ENCODE measurements at places on chromosomes 7 and 10.

DNA sequence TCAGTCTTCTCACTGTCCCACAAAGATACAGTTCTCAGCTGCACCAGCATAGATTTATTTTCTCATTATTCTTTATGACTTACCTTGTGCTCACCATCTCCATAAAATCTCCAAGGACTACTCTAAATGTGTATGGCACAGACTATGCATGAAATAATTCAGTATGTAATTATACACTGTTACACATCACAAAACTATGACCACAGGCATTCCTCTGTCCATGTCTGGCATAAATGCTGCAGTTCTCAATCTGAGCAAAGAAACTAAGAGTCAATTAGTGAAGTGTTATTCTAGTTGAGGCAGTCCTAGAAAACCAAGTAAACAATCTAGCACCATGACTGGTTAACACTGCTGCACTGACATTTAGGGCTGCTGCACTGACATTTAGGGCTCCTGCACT, 2.7 kb downstream of the CYCS start:
- ATAC-seq: peak; percentile 1

DNA sequence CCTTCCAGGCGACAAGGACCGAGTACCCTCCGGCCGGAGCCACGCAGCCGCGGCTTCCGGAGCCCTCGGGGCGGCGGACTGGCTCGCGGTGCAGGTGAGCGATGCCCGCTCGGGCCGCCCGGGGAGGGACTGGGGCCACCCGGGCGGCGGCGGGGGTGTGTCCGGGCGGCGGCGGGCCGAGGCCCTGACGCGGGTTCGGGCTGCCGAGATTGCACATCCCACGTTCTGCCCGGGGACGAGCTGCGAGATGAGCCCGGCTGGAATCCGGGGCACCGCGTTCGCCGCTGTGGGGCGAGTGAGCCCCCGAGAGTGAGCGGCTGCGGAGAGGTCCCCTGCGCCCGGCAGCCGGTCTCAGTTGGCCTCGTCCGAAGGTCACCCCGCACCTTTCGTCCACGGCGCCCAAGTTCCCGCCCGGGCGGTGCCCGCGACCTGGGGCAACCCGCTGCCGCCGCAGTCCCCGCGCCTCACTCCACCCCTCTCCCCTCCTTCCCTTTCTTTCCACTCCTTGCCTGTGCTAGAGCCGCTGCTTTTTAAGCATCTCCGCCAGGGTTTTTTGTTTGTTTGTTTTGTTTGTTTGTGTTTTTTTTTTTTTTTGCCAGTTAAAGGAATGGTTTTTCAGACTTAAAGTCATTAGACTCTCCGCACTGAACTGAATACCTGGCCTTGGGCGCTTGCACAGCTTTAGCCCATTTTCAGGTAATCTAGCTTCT, 515 bp downstream of the RALA start:
- peak; percentile 69 for ATAC-seq

DNA sequence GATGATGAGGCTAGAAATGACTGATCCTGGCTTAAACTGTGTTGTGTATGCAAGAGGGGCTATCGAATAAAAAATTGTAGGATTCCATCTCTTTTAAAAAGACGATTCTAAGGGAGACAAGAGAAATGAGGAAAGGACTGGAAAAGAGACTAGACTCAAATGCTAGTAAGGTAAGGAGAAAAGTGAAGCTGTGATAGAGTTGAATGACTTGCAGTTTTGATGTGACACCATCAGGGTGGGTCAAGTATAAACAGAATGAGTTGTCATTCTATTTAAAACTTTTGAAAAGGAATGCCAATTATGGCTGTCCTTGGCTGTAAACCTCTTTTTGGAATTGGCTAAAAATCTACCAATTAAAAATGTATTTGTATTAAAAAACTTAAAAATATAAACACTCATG, 184.5 kb upstream of the PHF14 start:
- ATAC-seq: no peak

DNA sequence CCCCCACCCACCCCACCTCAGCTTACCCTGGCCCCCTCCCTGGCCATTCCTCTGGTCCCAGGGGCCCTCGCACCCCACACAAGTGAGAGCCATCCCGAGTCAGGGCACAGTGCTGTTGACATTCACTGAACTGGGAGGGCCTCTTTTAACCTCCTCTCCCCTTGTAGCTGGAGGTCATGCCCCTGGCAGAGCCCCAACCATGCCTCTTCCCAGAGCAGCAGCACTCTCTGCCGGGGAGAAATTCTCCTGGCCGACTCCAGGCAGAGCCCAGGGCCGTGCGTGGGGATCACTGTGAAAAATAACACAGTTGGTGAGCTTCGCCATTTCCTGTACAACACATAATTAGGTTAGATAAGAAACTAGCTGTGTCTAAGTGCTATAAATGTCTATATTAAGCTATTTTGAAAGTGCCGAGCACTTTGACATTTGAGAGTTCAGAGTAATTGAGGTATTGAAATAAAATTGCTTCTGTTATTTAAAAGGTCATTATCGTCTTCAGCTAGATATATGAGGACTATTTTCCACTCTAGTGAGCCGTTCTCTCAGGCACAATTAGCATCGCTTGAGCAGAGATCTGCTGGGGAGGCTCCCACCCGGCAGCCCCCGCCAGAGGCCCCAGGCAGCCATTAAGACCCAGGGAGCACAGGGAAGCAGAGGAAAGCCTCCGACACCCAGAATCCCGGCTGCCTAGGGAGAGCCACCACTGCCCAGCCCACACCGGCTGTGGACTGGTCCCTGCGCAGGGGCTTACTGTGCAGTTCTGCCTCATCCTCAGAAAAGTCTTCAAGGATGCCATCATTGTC, 62.4 kb upstream of the LRRC18 start:
- ATAC-seq: no peak

DNA sequence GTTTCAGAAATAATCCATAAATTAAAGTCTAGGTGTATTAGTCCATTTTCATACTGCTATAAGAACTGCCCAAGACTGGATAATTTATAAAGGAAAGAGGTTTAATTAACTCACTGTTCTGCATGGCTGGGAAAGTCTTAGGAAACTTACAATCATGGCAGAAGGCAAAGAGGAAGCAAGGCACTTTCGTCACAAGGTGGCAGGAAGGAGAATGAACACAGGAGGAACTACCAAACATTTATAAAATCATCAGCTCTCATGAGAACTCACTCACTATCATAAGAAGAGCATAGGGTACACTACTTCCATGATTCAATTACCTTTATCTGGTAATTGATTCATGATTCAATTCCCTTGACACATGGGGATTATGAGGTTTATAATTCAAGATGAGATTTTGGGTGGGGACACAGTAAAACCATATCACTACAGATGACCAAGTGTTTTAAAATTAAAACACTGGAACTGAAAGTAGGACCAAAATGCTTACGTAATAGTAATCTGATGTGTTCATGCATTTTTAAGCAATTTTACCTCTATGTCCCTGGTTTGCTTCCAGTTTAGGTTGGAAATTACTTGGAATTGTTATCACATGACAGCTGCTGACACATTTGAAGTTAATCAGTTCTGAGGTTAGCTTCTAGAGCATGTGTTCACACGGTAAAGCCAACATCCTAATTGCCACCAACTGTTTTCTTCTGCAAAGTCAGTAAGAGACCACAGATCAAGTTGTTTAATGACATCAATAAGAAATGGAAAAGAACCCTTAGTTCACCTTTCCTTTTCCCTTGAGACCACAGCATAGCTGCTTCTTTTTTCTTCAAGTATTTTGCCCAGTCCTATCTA, 48.4 kb upstream of the SEMA3C start:
- no peak for ATAC-seq

DNA sequence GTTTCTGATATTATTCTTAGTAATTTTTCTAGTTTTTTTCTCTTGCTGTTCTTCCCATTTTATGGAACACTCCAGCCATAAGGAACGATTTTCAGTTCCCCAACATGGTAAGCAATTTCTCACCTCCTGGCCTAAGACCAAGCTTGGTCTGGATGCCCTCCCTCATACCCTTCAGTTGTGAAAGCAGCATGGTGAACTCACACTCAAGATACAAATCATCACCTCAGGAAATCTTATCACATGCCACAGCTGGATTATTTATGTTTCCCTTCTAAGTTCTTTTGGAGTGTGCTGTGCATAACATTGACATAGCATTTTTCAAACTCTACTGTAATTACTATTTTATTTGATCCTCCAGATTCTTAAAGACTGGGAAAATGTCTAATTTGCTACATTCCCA, 216.6 kb downstream of the AGMO start:
- ATAC-seq: no peak

DNA sequence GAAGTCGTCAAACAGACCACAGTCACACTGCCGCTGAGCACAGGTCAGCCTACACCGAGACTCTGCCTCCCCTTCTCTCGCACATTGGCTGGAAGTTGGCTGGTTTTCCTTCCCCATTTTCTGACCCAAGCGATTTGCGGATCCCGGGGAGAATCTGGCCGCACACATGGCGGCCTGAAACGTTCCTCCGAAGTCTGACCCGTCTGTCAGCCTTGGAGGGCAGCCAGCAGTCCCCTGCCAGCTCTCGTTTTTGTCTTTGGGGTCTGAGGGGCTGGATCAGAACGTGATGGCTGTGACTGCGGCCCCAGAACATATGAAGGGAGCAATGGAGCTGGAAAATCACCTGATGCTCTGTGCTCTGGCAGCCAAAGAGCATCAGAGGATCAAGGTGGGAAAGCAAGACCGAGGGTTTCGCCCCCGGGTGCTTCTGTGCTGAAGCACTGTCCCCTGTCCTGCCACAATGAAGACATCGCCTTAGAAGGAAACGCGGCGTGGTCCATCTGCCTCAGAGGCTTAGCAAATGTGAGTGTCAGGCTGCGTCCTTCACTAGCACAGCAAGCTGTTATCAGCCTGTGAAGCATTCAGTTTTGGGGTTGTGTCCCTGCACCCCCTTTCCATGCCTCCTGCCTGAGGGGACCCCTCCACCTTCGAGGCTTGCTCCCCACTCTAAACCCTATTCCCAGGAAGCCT, 119.3 kb upstream of the SHH start:
- ATAC-seq: no peak

DNA sequence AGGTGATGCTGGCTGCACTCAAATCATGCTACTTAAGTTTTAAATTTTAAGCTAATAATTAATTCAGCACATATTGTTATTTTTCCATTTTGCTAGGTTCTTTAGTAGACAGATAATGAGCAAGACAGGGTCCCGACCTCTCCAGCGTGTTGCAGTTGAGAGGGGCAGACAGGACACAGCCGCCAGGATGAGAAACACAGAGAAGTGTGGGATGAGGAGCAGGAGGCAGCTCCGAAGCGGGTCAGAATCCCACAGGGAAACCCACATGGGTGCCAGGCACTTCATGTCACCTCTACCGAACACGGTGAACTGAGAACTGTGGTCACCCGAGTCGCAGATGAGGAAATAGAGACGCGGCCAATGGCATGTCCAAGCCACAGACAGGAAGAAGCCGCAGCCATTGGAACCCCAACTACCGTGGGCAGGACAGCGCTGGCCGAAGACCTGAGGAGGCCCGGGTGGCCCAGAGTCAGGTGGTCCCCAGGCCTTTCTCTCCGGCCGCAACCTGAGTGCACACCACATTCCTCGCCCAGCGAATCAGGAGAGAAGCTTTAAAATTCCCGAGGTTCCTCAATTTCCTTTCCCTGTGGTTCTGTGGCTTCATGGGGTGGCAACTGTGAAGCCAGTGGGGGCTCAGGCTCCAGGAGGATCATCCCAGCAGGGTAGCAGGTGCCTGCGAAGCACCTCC, 213.0 kb downstream of the DNAJB6 start:
- ATAC-seq: no peak

DNA sequence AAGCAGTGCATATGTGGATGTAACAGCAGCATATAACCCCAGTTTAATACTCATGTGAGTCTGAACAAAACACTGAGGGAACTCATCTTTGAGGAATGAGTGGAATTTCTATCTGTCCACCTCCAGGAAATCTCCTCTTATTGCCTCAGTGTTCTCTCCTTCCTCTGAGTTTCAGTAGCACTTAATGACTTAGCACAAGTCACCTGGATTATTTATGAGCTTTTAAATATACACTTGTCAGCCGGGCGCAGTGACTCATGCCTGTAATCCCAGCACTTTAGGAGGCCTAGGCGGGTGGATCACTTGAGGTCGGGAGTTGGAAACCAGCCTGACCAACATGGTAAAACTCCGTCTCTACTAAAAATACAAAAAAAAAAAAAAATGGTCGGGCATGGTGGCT, 4.3 kb downstream of the LRRC20 start:
- peak; percentile 75 for ATAC-seq

- no peak for ATAC-seq
Observed at GRCh38 chr7:44325201-44325671, at the start of gene CAMK2B. TSS of gene CAMK2B (minus strand) at chr7:44325594. CDS start at chr7:44325421, 173 bp downstream.

DNA sequence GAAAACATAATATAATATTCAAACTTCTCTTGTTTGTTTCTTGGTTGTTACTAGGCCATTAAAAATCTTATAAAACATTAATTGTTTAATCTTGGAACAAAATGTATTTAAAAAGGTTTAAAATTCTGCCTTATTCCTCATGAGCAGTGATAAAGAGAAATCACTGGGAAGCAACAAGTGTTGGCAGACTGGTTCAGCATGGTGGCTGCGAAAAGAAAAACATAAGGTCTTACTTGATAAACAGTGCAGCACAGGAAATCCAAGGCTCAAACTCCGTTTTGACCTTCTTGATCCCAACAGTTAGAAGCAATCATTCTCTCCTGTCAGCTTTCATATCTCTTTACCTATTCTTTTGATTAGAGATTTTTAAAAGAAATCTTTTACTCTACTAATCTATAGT, 530.8 kb downstream of the CNTNAP2 start:
- no peak for ATAC-seq

GRCh38 chr7:21131897-21132296, 296.0 kb upstream of the SP4 start:
- ATAC-seq: no peak

DNA sequence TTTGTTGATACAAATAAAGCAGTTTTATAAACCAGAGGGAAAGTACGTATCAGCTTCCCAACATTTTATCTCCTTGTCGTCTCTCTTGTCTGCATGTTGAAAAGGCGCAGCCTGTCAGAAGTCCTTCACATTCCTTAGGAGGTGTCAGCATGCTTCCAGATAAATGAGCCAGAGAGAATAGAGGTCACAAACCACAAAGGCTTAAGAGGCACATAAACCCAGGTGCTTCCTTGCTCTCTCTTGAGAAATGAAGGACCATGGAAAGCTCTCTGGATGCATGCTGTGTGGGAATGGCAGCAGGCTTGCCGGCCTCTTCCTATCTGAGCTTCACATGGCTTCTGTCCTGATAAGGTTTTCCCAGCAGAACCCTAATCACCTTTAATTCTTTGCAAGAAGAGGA, 448.5 kb downstream of the XPNPEP1 start:
- no peak for ATAC-seq

- ATAC-seq: no peak
Observed at GRCh38 chr10:30432622-30433305, 1.2 kb upstream of the MAP3K8 start.

DNA sequence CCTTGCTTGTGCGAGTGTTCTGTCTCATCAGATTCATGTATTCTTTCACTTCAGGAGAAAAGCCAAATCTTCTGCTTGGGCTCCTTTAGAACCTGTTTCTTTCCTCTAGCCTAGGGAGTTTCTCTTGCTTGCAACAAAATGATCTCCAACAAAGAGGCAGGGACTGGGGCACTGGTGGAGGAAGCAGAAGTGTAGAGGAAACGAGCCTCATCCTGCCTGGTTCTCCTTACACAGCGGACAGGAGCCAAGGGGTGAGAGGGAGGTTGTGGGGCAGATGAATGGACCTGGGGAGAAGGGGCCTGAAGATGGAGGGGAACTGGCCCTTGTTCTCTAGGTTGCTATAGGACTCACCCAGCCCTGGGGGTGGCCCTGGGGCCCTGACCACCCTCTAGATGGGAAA, 141.1 kb downstream of the PKD1L1 start:
- no peak for ATAC-seq

Data from SK-N-SH treated with all-trans-retinoic acid at 6 μM for 48 hours (cell line).